ENCODE measurements at places on chromosomes 16 and 17.
A peak's percentile ranks its signal among the peaks of the same experiment; 100 is the strongest.

GRCh38 chr16:52077607-52078006, 469.3 kb downstream of the TOX3 start:
- DNase-seq: no peak

- DNase-seq: peak; percentile 23
Observed at GRCh38 chr17:36131421-36131820, 27.8 kb downstream of the CCL4 start.

DNA sequence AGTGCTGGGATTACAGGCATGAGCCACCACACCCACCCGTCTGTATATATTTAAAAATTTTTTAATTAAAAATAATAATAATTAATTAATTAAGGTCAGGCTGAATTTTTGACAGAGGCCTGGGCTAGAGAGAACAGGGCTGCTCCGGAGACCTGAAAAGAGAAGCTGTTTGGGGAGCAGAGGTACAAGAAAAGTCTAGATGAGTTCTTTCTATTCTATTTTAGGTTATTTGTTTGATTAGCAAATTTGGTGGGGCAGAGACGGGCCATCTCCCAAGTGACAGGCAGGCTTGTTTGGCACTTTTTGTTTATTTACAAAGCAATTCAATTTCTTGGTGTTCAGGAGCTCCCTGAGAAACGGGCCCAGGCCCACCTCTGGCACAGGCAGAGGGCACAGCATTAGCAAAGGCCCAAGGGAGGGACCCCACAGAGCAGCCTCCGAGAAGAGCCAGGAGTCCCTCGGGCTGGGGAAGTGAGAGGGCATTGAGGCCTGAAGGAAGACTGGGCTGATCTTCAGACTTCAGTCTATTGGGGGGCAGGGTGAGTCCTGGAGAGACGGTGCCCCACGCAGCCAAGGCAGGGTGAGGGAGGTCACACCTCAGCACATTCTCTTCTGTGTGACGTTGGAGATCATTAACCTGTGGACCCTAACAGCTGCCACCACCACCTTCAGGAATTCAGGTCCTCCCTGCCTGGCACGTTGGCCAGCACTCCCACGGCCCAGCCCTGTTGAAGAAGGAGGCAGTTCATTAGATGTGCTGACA, 10.8 kb upstream of the RIPOR1 start:
- DNase-seq: no peak

DNA sequence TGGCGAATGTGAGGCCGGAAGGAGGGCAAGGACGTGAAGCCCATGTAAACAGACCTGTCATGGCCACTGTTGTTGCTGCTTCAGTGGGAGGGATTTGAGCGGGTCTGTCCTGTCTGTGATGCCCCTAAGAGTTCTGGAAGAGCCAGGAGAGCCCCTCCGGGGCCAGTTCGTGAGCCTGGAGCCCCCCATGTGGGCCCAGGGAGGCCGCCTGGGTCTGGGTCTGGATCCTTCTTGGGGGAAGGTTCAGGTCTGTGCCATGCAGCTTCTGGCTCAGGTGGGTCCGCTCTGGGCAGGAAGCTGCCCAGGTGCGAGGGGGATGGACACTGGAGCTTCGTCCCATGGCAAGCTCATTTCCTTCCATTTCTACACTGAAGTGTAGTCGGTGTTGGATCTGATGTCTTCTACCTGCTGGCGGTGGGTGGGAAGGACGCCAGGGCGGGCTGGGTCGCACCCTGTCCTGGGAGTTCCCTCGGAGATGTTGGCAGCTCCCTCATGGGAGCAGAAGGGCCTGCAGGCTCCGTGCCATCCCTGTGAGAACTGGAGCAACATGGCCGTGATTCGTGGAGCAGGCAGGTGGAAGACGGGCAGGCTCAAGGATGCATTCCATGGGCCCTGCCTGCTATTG, 11.2 kb upstream of the WFIKKN1 start:
- DNase-seq: no peak

DNA sequence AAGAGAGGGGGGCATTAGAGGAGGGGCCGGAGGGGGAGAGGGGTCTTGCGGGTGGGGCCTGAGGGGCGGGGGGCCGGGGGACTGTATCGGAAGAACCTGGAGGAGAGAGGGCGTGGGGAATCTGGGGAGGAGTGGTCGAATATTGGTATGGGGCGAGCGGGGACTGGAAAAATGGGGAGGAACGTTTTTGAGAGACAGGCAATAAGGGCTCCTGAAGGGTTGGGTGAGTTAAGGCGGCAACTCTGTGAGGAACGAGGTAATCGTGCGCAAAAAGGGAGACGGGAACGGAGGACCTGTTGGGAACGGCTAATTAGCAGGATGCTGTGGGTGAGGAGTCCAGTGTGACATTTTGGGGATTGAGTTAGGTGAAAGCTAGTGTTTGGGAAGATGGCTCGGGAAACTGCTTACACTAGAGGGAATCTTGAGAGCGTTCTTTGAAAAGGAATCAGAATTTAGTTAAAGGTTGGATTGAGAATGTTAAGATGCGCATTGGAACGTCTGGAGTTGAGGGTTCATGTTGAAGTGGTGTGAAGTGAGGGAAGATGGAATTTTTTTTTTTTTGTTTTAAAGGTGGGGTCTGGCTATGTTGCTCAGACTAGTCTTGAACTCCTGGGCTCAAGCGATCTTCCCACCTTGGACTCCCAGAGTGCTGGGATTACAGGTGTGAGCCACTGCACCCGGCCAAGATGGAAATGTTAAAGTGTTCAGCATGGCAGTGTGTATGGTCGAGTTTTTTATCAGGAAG, 662 bp downstream of the WIPF2 start:
- peak; percentile 71 for DNase-seq

- no peak for DNase-seq
Observed at GRCh38 chr17:77592106-77592865, 366.2 kb upstream of the TNRC6C start.

Data from KBM-7 (cell line).